Naive B cell (primary cell): ENCODE measurements at places on chromosomes 1 and 21. TPM values are rescaled to one million over a fixed set of nuclear protein-coding genes. Genes with fewer than 3 reads are reported as not detected.

DNA sequence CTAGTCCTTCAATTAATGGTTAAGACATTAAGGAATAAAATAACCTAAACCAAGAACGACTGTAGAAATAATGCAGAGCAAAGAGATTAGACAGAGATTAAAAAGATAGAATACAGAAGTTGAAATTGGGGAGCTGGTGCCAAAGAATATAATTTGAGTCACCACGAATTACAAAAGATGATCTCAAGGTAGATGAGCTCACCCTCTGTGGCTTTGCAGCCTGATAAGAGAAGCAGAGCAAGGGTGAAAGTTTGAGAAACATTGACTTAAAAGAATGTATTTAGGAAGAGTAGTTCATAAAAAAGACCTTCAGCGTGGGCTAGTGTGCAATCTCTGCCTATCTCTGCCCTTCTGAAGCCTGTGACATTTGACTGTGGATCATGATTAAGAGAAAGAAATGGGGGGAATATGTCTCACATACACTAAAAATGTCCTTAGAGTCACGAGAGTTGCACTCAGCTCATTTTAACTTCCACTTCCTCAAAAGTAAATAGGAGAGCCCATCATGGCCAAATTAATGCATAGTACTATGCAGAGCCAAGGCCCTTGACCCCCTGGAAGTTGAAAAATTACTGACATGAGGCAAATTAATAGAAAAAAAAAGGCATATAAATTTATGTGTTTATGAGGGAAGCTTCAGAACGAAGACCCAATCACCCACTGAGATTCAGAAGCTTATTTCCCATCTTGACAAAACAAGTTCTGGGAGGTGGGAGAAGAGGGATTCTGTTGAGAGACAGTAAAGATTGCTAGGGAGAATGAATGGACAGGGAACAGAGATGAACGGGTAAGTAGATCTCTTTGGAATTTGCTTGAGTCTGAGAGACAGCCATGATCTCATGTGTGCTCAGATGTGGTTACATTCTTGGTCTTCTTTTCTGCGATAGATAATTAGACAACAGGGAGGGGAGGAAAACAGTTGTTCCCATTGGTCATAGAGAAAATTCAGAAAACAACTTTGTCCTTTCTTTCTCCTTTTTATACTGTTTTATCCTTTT is 395.4 kb upstream of the LRRC7 start:
- no peak for DNase-seq
- no peak overlapping the region for H3K27ac ChIP-seq
- H3K36me3 ChIP-seq: no peaks in the 10 kb centered on the region
- H3K27me3 ChIP-seq: no peaks in the 10 kb centered on the region
- H3K4me3 ChIP-seq: no peak overlapping the region

- no peak for DNase-seq
- peaks cover 17% of the 10 kb centered on the region for H3K4me1 ChIP-seq
- peaks cover 47% of the 10 kb centered on the region for H3K27me3 ChIP-seq
These were observed 1.8 kb upstream of the IQGAP3 start for GRCh38 chr1:156574039-156574633.

GRCh38 chr1:11729498-11730428 is 6.2 kb upstream of the AGTRAP start:
- H3K36me3 ChIP-seq: no peaks in the 10 kb centered on the region
- H3K4me3 ChIP-seq: peak overlapping the region; percentile 94
- H3K27me3 ChIP-seq: no peaks in the 10 kb centered on the region

DNA sequence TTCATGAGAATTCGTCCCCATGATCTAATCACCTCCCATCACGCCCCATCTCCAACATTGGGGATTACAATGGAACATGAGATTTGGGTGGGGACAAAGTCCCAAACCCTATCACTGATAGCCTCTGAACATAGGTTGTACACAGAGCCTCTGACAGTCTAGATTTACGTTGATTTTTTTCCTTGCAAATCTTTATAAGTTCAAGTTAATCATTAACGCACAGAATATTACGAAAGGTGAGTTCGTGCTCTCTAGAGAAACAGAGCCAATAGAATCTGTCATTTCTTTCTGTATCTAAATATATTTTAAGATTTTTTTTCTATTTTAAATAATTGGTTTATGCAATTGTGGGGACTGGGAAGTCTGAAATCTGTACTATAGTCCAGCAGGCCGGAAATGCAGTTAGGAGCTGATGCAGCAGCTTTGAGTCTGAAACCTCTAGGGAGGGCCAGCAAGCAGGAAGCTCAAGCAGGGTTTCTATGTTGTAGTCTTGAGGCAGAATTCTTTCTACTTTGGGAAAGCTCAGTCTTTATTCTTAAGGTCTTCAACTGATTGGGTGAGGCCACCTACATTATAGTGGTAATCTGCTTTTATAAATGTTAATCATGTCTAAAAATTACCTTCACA is 61.0 kb downstream of the SELENOF start:
- no peaks in the 10 kb centered on the region for H3K36me3 ChIP-seq
- H3K4me1 ChIP-seq: peaks cover 18% of the 10 kb centered on the region
- no peaks in the 10 kb centered on the region for H3K27me3 ChIP-seq
- no peak for DNase-seq
- no peak overlapping the region for H3K27ac ChIP-seq
- no peak overlapping the region for H3K4me3 ChIP-seq

DNA sequence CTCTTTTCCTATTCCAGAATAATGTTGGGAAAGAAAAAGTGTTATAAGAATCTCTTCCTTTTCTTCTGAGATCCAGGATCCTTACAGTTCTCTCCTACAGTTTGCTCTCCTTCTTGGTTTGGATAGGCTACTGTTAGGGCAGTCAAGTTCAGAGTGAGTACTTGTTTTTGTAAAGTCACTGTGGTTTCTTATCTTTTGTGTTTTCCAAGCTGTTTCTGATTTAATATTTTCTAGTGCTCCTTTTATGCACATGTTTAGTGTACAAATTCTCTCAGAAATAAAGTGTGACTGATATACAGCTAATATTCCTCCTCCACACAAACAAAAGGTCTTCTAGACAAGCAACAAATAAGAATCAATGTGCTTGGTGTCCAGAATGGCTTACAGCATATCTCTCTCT is 107.7 kb downstream of the BACH1 start:
- H3K4me1 ChIP-seq: peaks cover 6% of the 10 kb centered on the region
- H3K27ac ChIP-seq: peak overlapping the region; percentile 41
- no peak for DNase-seq
- no peaks in the 10 kb centered on the region for H3K36me3 ChIP-seq
- H3K4me3 ChIP-seq: no peak overlapping the region

DNA sequence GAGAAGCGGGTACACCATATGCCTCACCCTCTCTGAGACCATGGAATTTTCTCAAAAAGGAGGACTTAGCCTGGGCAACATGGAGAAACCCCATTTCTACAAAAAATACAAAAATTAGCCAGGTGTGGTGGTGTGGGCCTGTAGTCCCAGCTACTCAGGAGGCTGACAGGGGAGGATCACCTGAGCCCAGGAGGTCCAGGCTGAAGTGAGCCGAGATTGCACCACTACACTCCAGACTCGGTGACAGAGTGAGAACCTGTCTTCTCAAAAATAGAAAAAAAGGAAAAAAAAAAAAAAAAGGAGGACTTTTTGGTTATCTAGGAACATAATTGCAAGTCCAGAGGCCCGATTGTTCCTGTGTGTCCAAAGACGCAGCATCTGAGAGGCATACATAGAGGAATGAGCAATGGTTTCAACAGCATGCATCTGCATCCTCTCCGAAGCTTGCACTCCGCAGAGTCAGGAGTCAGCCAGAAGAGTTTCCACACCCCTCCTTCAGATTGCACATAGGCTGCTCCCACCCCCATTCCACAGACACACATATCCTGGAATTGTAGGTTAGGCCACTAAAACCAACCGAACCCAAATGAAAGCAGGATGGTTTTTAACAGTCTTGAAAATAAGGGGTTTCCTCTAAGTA is 2.5 kb upstream of the TBX15 start:
- H3K27ac ChIP-seq: peak overlapping the region; percentile 30
- H3K27me3 ChIP-seq: peaks cover 96% of the 10 kb centered on the region
- DNase-seq: no peak
- H3K4me1 ChIP-seq: peaks cover 11% of the 10 kb centered on the region
- H3K36me3 ChIP-seq: peaks cover 37% of the 10 kb centered on the region

GRCh38 chr1:170274131-170274501 is 128.4 kb downstream of the NTMT2 start:
- no peak for DNase-seq
- H3K27me3 ChIP-seq: peaks cover 16% of the 10 kb centered on the region
- no peak overlapping the region for H3K27ac ChIP-seq
- H3K36me3 ChIP-seq: no peaks in the 10 kb centered on the region
- no peak overlapping the region for H3K4me3 ChIP-seq

DNA sequence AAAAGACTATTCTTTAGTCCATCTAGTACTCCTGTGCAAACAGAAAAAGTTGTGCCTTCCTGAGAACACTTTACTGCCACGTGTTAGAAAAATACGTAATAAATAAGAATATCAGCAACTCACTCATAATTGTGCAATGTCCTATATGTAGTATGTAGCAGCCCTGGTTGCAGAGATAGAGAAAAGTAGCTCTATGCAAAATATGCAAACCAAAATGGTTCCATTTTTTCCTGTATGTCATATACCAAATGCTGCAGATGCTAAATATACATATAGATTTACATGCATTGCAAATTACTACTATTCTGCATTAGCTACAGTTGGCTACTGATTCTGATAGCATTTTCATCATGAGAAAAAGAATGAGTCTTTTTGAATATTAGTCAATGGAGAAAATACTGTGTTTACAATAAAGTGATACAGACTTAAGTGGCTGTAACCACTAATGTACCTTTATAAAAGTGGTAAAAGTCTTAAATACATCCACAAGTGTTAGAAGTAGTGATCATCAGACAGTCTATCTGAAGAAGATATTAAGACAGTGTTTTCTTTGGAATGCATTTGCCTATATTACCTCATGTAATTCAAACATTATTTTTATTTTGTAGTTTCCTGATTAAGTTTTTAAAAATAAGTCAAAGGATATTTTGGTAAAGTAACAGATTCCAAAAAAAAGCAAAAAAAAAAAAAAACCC is 19.8 kb downstream of the NME7 start:
- no peaks in the 10 kb centered on the region for H3K36me3 ChIP-seq
- H3K4me1 ChIP-seq: no peaks in the 10 kb centered on the region
- H3K27ac ChIP-seq: no peak overlapping the region
- H3K27me3 ChIP-seq: no peaks in the 10 kb centered on the region

CDC7 gene
- 0.96 TPM for polyA plus RNA-seq

MEGF6 gene
- polyA plus RNA-seq: 3.1 TPM
